COR-L47 (cell line): ENCODE measurements at places on chromosomes 7 and 10.

GRCh38 chr10:9437131-9437530 is 1382.6 kb downstream of the GATA3 start:
- DNase-seq, result no peak

DNA sequence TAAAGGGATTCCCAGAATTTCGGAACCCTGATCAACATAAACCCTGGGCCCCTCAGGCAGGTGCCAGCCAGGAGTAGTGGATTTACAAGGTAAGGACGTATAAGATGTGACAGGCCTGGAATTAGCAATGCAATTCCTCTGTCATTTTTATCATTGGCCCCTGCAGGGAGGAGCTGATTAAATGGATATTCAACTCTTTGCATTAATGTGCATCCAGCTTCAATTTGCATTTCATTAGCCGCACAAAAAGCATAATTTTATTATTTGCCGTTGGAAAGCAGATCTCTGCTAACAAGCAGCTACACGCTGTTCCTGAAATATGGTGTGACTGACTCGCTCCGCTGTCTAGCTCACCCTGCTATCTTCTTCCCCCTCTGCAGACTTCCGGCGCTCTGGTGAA is 195.8 kb downstream of the RPS24 start:
- DNase-seq, result no peak

DNA sequence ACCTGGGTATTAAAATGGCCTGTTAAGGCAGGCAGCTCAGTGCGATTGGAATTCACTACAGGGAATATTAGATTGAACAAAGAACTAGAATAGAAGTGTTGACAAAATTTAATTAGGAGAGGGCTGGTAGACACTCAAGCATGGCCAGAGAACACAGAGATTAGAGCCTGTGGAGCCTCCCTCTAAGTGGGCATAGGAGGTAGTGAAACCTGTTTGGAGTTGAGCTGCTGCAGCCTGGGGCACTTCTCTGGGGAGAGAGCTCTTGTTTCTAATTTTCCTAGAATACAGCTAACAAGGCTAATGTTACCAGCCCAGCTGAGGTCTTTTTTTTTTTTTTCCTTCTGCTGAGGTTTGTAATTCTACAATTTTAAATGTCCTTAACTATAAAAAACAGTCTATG is 46.4 kb downstream of the TMEM168 start:
- DNase-seq, result no peak

DNA sequence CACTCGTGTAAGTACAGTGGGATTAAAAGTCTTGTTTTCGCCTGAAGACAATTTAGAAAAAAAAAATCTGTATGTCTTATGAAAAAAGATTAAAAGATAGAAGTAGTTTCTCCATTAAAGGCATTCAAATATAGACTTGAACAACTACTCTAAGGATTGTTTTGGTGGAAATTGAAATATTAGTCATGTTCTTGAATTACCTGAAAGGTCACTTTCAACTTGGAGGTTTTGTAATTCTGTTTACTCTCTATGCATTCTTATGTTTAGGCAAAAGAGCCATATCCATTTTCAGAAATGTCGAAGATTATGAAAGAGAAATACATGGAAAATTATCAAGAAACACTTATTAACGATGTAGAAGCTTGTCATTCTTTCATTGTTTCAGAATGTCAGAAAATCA is 373.7 kb downstream of the ARL4A start:
- no peak for DNase-seq

DNA sequence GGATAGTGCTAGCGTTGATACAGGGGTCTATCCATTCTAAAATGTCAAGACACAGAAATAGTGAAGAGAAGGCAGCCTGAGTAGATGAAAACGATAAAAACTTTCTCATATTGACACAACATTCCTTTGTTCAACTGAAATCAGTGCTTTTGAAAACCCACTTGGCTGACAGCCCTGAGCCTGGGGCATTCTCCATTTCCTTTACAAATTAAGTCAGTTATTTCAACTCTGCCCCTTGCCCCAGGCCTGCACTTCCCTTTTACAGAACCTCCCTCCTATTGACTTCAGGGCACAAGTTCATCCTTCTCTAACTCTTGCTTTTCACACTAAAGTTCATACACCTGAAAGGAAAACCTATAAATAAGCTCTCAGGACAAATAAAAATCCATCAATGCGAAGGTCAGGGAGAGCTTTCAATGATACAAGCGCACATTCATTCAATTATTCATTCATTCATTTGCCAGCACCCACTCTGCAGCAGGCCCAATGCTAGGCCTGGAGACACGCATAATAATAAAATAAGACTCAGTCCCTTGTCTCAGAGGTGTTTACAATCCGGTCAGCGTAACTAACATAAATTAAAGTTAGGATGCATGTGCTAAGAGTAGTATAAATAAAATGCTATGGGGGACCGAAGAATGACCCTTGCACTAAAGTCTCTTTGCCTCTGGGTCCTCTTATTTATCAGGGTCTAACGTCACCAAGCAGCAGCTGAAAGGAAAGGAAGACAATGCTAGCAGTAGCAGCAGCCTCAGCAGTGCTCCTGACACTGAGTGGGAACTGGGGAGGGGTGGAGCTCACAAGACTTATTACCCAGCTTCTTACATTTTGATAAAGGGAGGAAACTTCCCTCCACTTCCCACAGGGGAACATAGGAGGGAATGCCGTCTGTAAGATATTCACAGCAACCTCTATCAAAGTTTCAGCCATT is 134.8 kb downstream of the PDE1C start:
- no peak for DNase-seq

- DNase-seq, result no peak
These were observed 44.5 kb upstream of the SPOCK2 start for GRCh38 chr10:72132854-72133253.

DNA sequence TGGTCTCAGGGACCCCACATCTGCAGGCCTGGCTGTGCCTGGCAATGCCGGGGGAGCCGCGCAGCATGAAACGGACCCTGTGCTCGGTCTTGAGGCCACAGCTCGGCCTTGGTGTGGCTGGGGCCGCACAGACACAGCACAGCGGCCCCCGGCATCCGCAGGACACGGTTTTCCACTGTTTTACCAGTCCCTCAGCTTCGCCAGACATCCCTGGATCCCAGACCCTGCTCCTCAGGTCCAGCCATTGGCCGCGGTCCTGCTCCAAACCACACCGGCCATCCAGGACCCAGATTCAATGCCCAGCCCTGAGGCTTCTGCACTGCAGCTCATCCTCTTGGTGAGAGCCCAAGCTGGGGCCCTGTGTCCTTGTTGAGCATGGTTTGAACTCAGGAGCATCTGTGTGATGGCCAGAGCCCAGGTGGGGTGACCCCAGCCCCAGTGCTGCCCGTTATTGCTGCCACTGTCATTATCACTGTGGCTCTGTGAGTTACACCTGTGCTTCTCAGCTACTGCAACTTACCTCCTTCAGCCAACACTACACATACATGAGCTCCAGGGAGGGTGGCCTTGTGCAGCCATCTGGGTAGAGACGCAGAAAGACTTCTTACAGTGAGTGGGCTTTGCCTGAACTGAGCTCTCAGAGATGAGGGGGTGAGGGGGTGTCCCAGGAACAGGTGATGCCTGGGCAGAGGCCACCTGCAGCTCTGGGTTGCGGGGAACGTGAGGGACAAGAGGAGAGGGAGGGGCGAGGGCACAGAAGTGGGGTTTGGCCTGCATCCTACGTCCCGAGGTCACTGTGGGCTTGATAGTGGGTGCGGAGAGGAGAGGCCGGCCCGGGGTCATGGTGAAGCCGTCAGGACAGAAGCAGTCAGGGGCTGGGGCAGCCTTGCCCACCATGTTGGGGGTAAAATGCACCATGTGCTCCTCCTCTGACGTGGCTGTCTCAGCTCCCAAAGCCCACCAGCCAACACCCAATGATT is 567.6 kb downstream of the PTPRN2 start:
- DNase-seq, result no peak

GRCh38 chr10:78571286-78571685 is 497.5 kb upstream of the ZMIZ1 start:
- DNase-seq, result no peak

GRCh38 chr10:124688889-124689670 is 55.1 kb downstream of the FAM53B start:
- DNase-seq, result no peak

DNA sequence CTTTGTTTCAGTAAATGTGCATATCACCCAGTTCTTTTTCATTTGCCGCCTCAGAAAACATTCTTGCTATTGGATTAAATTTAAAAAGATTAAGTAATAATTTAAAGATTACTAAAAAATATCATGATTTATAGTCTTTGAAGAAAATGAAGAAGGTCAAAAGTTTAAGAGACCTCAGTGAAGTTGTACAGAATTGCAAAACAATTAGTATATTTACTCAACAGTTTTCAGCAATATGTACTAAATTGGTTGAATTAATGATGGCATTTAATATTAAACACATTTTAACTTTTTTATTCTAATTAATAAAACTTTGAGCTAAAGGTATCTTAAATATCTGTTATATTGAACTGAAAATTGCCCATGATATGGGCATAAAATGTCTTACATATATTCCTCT is 49.9 kb upstream of the KLF6 start:
- no peak for DNase-seq

DNA sequence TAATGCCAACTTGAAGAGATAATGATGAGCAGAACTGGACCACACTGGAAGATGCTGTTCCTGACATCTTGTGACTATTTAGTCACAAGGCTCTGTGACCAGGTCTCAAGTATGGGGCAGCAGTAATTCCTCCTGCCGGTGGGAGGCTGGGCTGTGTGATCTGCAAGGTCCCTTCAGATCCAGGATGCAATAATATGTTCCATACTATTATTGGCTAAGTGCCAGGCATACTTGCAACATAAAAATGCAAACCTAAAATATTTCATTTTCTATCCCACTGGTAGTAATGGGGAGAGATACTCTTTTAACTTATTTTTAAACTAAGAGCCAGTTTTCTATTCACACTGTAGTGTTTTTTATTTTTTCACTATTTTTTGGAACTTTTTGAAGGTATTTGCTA is 171.5 kb downstream of the CYP26A1 start:
- no peak for DNase-seq

- DNase-seq, result no peak
These were observed 19.8 kb upstream of the BMPER start for GRCh38 chr7:33885290-33886148.

GRCh38 chr7:45591101-45591906 is 17.1 kb downstream of the ADCY1 start:
- no peak for DNase-seq

- DNase-seq, result no peak
These were observed 171.5 kb downstream of the C7orf25 start for GRCh38 chr7:42740408-42740807.

DNA sequence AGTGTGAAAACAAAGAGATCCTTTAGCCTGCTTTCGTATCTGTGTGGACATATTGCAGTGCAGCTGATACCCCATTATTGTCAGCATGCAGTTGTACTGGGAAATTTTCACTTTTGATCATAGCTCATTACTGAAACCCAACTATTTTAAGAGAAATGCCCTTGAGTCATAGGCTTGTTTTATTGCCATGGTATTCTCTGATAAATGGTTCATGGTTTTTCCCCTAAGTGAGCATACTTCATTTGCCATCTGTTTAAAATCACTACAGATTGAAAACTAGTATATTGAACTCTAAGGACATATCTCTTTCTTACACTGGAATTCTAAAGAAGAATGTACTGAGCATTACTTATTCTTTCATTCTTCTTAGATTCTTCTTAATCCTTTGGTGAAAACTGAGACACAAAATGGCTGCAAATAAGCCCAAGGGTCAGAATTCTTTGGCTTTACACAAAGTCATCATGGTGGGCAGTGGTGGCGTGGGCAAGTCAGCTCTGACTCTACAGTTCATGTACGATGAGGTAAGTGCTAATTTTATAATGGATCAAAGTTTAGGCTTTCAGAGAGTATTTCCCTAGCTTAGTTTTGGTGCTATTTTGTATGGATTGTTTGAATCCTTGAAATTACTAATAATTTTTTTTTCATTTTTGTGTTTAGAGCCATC is 63.0 kb downstream of the RALA start:
- DNase-seq, result no peak

DNA sequence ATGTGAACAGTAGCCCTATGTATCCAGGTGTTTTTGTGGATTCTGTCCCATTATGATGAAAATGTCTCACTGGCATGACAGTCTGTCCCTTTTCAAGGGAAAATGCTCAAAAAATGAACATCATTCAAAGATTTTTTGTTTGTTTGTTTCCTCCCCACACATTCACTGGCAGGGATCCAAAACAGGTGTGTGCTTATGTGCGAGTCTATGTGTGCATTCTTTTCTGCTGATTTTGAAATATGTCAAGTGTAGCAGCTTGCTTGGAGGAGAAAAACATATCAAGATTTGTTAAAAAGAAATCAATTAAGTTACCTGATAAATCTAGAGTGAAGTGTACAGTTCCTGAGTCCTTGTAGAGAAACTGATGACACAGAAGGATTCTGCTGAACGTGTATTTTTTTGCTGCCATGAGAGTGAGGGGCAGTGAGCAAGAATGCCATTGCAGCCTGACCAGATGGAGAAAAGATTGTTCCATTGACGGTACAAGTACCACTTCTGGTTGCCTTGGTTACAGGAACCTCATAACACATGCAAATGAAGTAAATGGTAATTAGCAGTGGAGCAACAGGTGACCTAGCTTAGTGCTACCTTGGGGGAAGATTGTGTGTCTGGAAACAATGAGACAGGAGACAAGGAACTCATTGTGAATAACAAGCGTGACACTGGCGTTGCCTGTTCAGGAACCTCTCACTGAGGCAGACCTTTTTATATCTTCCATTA is 277.4 kb upstream of the PHYHIPL start:
- peak; percentile 7 for DNase-seq

DNA sequence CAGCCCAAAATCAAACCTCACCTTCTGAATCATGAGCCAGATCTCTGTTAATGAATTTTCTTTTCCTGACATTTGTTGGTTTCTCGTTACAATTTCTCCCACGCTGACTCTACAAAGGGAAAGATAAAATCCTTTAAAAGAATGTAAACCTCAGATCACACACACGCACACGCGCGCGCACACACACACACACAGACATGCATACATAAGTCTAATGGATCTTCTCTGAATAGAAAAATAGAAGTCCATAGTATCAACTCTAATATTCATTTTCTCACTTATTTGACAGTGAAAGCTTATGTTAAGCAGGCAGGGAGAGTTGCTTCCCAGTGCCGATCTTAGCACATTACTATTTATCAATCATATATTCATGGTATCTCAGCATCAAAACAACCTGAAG is 1.4 kb downstream of the ETV1 start:
- no peak for DNase-seq

GRCh38 chr10:126690534-126690933 is 20.0 kb upstream of the C10orf90 start:
- no peak for DNase-seq

DNA sequence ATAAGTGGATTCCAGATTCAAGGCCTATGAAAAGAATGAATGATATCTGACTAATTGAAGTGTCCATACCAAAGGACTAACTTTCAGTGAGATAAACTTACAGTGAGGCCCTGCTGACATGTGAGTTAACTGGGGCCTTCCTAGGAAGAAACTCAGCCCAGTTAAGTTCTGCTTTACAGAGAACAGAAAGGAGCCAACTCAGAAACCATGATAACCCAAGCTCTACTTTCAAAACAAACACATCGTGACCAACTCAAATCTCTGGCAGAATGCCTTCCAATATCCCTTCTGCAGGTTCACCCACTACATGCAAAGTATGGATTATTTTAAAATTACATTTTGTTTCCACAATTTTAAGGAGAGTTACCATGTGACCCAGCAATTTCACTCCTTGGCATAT is 75.8 kb upstream of the MRLN start:
- no peak for DNase-seq
